B cell (primary cell): ENCODE measurements at places on chromosomes 2 and 18. TPM values are rescaled to one million over a fixed set of nuclear protein-coding genes. Genes with fewer than 3 reads are reported as not detected.

RAPGEF4 gene
- total RNA-seq = 0.22 TPM in 1 of 2 replicates, not detected in the other

- DNase-seq = no peak
Measured at GRCh38 chr2:28219138-28219537, 173.5 kb upstream of the FOSL2 start.

SH3YL1 gene
- total RNA-seq = 48.4 and 55.4 TPM in 2 replicates

DNA sequence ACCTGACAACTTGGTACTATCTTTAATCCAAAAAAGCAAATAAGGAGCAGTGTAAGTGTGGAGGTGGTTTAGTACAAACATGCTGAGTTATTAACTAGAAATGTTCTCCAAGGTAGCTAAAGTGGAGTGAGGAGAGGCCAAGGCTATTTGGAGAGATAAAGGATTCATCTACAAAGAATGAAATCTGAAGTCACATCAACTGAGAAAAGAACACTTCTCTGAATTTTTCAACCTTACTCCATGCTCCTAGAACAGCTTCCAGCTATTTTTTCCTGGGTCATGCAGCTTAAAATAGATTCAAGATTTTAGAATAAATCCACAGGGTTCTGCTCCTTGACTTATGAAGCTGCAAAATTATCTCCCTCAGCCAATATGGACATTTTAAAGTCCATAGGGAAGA is 18.7 kb downstream of the IMMT start:
- no peak for DNase-seq

DRC1 gene
- total RNA-seq = not detected in 2 replicates
